ENCODE measurements at places on chromosomes 1 and 21.
A peak's percentile ranks its signal among the peaks of the same experiment; 100 is the strongest.

- H3K27ac ChIP-seq = no peak overlapping the region
- no peak for DNase-seq
- H3K27me3 ChIP-seq = peaks cover 24% of the 10 kb centered on the region
- H3K4me1 ChIP-seq = peaks cover 13% of the 10 kb centered on the region
- no peaks in the 10 kb centered on the region for H3K36me3 ChIP-seq
Measured at GRCh38 chr1:206116191-206116872, 856 bp downstream of the AVPR1B start.

- no peak for DNase-seq
- peaks cover 34% of the 10 kb centered on the region for H3K27me3 ChIP-seq
- no peak overlapping the region for H3K27ac ChIP-seq
- H3K4me1 ChIP-seq = peaks cover 13% of the 10 kb centered on the region
- no peak overlapping the region for H3K4me3 ChIP-seq
Measured at GRCh38 chr1:156848461-156849150, 10.3 kb downstream of the INSRR start.

GRCh38 chr1:234504969-234505768 is 26.2 kb upstream of the TARBP1 start:
- no peak overlapping the region for H3K4me3 ChIP-seq
- no peak for DNase-seq
- H3K27me3 ChIP-seq = no peaks in the 10 kb centered on the region
- no peaks in the 10 kb centered on the region for H3K36me3 ChIP-seq

- DNase-seq = no peak
- H3K27me3 ChIP-seq = no peaks in the 10 kb centered on the region
- no peak overlapping the region for H3K27ac ChIP-seq
- no peaks in the 10 kb centered on the region for H3K4me1 ChIP-seq
- no peaks in the 10 kb centered on the region for H3K36me3 ChIP-seq
Measured at GRCh38 chr1:205523261-205523890, 18.9 kb downstream of the CDK18 start.

- no peak for DNase-seq
- peak overlapping the region; percentile 85 for H3K27ac ChIP-seq
- H3K4me1 ChIP-seq = peaks cover 50% of the 10 kb centered on the region
Measured at GRCh38 chr1:159866905-159867663, 4.6 kb upstream of the VSIG8 start.

DNA sequence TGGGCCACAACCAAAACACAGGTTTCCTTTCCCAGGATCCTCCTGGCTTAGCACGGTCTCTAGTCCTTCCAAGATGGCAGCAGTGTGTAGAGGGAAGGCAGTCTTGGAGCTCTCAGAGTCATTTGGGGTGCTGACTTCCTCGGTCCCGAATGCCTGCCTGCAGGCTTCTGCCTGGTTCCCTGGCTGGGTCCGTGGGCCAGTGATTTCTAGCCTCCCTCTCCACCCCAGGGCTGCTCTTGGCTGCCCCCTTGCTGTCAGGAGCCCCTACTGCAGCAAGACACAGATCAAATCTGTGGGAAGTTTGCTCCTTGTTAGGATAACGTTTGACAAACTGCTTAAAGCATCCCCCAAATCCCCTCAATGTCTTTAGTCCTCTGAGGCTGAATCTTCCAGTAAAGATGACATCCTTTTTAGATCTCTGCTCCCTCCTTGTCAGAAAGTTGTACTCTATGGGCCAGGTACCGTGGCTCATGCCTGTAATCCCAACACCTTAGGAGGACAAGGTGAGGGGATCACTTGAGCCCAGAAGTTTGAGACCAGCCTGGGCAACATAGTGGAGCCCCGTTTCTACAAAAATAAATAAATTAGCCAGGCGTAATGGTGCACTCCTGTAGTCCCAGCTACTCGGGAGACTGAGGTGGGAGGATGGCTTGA is 272.5 kb downstream of the RRAGC start:
- H3K4me1 ChIP-seq = peaks cover 9% of the 10 kb centered on the region
- H3K27ac ChIP-seq = no peak overlapping the region
- no peaks in the 10 kb centered on the region for H3K36me3 ChIP-seq
- no peak overlapping the region for H3K4me3 ChIP-seq
- DNase-seq = peak; percentile 53

DNA sequence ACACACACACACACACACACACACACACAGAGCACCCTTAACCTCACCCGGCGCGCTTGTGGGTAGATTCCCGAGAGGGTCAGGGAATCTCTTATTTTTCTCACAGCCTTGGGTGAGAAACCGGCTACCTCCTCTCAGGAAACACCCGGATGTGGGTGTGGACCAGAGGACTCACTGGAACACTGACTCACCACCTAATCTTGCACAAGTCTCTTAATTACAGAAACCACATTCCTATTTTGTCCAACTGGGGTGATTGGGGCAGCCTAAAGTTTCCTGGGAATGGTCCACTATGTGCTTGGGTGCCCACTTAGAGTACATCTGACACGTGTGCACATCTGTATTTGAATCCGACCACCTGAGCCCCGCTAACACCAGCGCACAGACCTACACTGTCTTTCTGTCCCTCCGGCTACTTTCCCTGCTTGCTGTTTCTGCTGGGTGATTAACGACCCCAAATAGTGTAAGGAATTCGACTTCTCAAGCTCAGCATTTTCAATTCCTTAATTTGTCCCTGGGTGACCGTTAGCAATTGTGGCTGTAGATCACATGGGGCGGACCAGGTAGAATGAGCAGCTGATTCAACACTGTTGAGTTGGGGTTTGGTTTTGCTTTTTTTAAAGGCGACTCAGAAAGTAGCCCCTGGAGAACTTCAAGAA is 14.0 kb upstream of the TBX15 start:
- DNase-seq = peak; percentile 95
- H3K36me3 ChIP-seq = no peaks in the 10 kb centered on the region
- peaks cover 9% of the 10 kb centered on the region for H3K4me1 ChIP-seq
- H3K4me3 ChIP-seq = peak overlapping the region; percentile 67

GRCh38 chr1:164858096-164858632 is 299.2 kb downstream of the PBX1 start:
- no peak for DNase-seq
- peaks cover 14% of the 10 kb centered on the region for H3K27me3 ChIP-seq
- no peak overlapping the region for H3K4me3 ChIP-seq
- H3K27ac ChIP-seq = no peak overlapping the region
- H3K4me1 ChIP-seq = no peaks in the 10 kb centered on the region

GRCh38 chr1:201533836-201534235 is 5.1 kb upstream of the NAV1 start:
- H3K27ac ChIP-seq = no peak overlapping the region
- H3K27me3 ChIP-seq = no peaks in the 10 kb centered on the region
- peaks cover 29% of the 10 kb centered on the region for H3K4me1 ChIP-seq
- no peak for DNase-seq

- no peak overlapping the region for H3K27ac ChIP-seq
- peaks cover 8% of the 10 kb centered on the region for H3K4me1 ChIP-seq
- no peaks in the 10 kb centered on the region for H3K36me3 ChIP-seq
- no peak overlapping the region for H3K4me3 ChIP-seq
- peaks cover 13% of the 10 kb centered on the region for H3K27me3 ChIP-seq
Measured at GRCh38 chr1:157357111-157357510, 195.2 kb downstream of the FCRL5 start.

- no peak for DNase-seq
- peaks cover 6% of the 10 kb centered on the region for H3K4me1 ChIP-seq
- no peak overlapping the region for H3K27ac ChIP-seq
- H3K36me3 ChIP-seq = no peaks in the 10 kb centered on the region
Measured at GRCh38 chr1:156372265-156372586, 3.2 kb downstream of the RHBG start.

GRCh38 chr1:243343970-243344937 is 88.4 kb downstream of the SDCCAG8 start:
- peak; percentile 79 for DNase-seq
- H3K36me3 ChIP-seq = peaks cover 64% of the 10 kb centered on the region
- peaks cover 5% of the 10 kb centered on the region for H3K4me1 ChIP-seq
- no peaks in the 10 kb centered on the region for H3K27me3 ChIP-seq

DNA sequence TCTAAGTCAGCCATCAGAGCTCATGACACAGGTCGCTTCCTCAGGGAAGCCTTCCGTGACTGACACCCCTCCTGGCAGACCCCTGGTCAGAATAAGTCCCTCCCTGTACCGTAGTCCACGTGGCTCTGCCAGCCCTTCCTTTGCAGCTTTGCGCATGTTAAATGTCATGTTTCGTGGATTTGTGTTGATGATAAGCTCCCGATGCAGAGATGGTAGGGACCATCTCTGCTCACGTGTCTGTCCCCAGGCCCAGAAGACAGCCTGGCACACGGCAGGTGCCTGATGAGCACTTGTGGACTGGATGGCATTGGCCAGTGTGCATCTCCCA is 75.9 kb downstream of the DHRS3 start:
- no peak overlapping the region for H3K27ac ChIP-seq
- H3K4me3 ChIP-seq = no peak overlapping the region
- peaks cover 5% of the 10 kb centered on the region for H3K36me3 ChIP-seq
- DNase-seq = no peak

GRCh38 chr1:183996396-183996795 is 41.1 kb downstream of the COLGALT2 start:
- DNase-seq = no peak
- H3K27me3 ChIP-seq = no peaks in the 10 kb centered on the region
- H3K4me3 ChIP-seq = no peak overlapping the region
- no peaks in the 10 kb centered on the region for H3K36me3 ChIP-seq

DNA sequence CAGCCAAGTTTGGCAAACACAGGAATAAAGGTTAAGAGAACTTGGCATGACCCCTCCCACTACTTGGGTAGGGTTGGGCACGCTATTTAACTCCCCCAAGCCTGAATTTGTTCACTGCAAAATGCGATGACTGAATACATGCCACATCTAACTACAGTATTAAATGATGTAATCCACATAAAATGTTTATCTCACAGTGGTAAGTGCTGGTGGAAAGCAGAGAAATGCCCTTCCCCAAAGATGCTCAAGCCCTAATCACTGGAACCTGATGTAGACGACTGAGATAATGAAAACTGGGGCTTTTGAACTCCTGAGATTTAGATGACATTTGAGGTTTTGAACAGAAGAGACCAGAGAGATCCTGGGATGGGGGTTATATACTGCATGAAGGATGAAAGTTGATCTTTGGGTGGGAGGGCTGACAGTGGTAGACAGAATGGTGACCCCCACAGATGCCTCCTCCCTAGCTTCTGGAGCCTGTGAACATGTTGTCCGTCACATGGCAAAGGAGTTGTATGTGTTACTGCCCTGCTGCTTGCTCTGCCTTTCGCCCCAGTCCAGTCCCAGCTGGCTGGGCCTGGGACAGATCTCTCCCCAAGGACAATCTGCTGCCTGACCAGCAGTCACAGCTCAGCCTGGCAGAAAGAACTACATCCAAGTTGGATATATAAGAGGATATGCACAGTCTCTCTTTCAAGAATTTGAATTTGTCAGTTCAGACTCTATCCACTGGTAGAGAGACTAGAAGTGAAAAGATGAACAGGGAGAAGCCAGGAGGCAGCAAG is 120.9 kb downstream of the DAB1 start:
- H3K36me3 ChIP-seq = no peaks in the 10 kb centered on the region
- no peak for DNase-seq
- H3K4me1 ChIP-seq = no peaks in the 10 kb centered on the region
- H3K4me3 ChIP-seq = no peak overlapping the region
- no peak overlapping the region for H3K27ac ChIP-seq

GRCh38 chr1:7646981-7647901 is 123.9 kb upstream of the VAMP3 start:
- no peak overlapping the region for H3K27ac ChIP-seq
- peak; percentile 61 for DNase-seq
- H3K36me3 ChIP-seq = no peaks in the 10 kb centered on the region
- H3K4me3 ChIP-seq = no peak overlapping the region
- peaks cover 9% of the 10 kb centered on the region for H3K27me3 ChIP-seq

DNA sequence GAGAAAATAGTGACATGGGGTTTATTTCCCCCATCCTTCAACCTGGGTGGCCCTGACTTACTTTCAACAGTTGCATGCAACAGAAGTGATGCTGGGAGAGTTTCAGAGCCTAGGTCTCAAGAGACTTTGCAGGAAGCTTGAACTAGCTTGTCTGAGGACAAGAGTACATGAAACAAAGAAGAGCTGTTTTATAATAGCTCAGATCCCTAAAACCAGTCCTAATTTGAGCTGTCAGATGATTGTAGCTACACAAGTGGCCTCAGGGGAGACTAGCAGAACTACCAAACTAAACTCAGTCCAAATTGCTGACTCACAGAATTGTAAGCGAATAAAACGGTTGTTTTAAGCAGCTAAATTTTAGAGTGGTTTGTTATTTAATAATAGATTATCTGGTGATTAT is 17.1 kb downstream of the RC3H1 start:
- DNase-seq = no peak
- H3K27me3 ChIP-seq = no peaks in the 10 kb centered on the region
- H3K4me1 ChIP-seq = peaks cover 22% of the 10 kb centered on the region
- H3K36me3 ChIP-seq = peaks cover under 1% of the 10 kb centered on the region
- no peak overlapping the region for H3K27ac ChIP-seq
- no peak overlapping the region for H3K4me3 ChIP-seq

- no peak for DNase-seq
- H3K36me3 ChIP-seq = no peaks in the 10 kb centered on the region
- H3K27ac ChIP-seq = no peak overlapping the region
- H3K27me3 ChIP-seq = peaks cover 10% of the 10 kb centered on the region
- no peaks in the 10 kb centered on the region for H3K4me1 ChIP-seq
- H3K4me3 ChIP-seq = no peak overlapping the region
Measured at GRCh38 chr21:37297364-37297763, 30.2 kb upstream of the VPS26C start.

GRCh38 chr1:225670356-225670755 is 17.4 kb upstream of the ENAH start:
- no peaks in the 10 kb centered on the region for H3K27me3 ChIP-seq
- no peak overlapping the region for H3K4me3 ChIP-seq
- no peaks in the 10 kb centered on the region for H3K36me3 ChIP-seq
- peaks cover 14% of the 10 kb centered on the region for H3K4me1 ChIP-seq

DNA sequence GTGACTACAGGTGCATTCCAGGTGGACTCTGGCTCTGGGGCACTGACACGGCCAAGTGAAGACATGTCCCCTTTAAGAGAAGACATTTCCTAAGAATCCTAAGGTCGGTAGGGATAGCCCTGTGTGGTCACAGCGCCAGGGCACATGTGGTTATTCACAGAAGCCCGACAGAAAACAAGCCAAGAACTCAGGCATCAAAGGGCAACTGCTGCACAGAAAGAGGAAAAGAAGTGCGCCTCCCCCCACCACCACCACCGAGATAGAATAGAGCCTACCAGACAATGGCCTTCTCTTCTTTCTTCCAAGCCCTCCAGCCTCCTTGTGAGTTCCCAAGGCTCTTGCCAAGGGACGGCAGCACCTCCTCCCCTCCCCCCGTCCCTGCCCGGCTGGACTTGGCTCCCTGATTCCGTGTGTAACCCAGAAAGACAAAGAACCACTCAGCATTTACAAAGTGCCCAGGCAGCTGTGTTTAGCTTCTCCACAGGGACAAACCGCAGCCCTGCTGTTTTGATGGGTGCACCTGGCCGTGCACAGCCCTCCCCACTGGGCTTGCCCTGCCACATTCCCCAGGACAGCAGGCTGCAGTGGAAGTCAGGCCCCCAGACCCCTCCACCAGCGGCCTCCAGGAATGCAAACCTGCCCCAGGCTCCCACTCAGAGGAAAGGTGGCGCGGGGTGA is 30.2 kb downstream of the TMPRSS2 start:
- no peak overlapping the region for H3K4me3 ChIP-seq
- no peak overlapping the region for H3K27ac ChIP-seq
- H3K4me1 ChIP-seq = peaks cover 19% of the 10 kb centered on the region
- peaks cover 14% of the 10 kb centered on the region for H3K27me3 ChIP-seq
- DNase-seq = no peak

- no peaks in the 10 kb centered on the region for H3K36me3 ChIP-seq
- no peaks in the 10 kb centered on the region for H3K4me1 ChIP-seq
- no peak overlapping the region for H3K4me3 ChIP-seq
- no peak for DNase-seq
Measured at GRCh38 chr1:43129426-43129825, 42.7 kb downstream of the EBNA1BP2 start.

- peak; percentile 48 for DNase-seq
- peaks cover 20% of the 10 kb centered on the region for H3K4me1 ChIP-seq
- no peaks in the 10 kb centered on the region for H3K36me3 ChIP-seq
- H3K27me3 ChIP-seq = no peaks in the 10 kb centered on the region
Measured at GRCh38 chr1:66571789-66572188, 37.8 kb downstream of the SGIP1 start.
